ENCODE measurements at places on chromosomes 1 and 21.

DNA sequence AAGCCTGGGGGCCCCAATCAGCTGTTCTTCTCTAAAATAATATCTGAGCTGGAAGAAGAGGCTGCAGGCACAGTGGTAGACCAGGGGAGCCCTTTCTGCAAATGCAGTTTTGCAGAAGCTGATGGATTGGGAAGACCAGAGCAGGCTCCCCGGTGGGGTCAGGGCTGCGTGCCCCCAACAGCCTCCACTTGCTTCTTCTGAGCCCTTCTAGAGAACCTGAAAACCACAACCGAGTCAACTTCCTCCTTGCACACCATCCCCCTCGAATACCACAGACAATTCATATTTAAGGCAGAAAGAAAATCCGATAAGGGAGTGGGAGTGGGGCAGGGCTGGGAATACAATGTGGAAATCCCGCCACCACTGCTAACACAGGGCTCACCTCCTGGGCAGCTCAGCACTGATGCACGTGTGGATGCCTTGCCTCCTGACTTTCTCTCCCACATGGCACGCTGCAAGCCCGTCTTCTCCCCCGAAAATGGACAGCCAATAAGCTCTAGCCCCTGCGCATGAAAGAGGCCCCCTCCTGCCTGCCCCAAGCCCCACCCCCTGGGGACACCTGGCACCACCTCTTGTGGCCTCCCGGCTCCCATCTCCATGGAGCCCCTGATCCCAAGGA, 25.4 kb upstream of the ALDH4A1 start:
- peak; percentile 18 for DNase-seq

GRCh38 chr1:164671323-164671965, 112.5 kb downstream of the PBX1 start:
- no peak for DNase-seq

DNA sequence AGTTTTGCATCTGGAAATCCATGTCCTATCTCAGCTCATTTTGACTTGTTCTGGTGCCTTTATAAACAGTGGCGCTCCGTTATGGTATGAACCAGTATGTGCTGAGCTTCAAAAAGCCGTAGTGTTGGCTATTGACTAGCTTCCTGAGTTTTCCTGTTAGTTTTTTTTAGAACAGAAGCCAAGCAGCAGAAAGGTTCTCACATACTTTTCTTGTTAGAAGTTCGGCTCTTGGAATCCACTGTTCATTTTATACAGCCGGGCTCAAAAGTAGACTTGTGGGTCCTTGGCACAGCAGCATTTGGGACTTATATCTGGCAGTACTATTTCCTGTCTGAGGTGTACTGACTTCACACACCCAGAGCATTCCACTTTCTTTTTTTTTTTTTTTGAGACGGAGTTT, 63.8 kb downstream of the TBCE start:
- DNase-seq, result no peak

- DNase-seq, result no peak
Observed at GRCh38 chr1:40630488-40631223, 34.8 kb downstream of the RIMS3 start.

- no peak for DNase-seq
Observed at GRCh38 chr1:107405236-107405635, 264.4 kb downstream of the NTNG1 start.

DNA sequence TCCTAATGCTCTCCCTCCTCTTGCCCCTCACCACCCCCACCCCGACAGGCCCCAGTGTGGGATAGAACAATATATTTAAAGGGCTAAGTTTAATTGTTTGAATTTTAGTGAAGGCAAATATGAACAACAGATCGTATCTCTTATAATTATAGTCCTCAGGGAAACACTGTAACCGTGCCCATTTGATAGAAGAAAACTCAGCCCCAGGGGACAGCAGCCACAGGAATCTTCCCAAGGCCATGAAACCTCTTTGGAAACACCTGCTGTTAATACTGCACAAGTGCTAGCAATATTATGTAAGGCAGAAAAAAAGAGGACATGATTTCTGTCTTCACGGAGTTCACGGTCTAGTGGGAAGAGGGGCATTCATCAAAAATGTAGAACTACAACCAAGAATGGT, 142.2 kb downstream of the URB2 start:
- no peak for DNase-seq

- peak; percentile 13 for DNase-seq
Observed at GRCh38 chr1:21818656-21819055, 6.6 kb downstream of the LDLRAD2 start.
